ENCODE measurements at places on chromosomes 3 and 15. TPM values are rescaled to one million over a fixed set of nuclear protein-coding genes. Genes with fewer than 3 reads are reported as not detected.

Gene CLEC3B
- total RNA-seq = 23.7 TPM

Gene ERC2
- under 0.01 TPM for total RNA-seq

Gene GATA2
- total RNA-seq = 0.85 TPM

Gene RIOX2
- 44.1 TPM for total RNA-seq
